ENCODE measurements at places on chromosomes 16 and 17. TPM values are rescaled to one million over a fixed set of nuclear protein-coding genes. Genes with fewer than 3 reads are reported as not detected.

DNA sequence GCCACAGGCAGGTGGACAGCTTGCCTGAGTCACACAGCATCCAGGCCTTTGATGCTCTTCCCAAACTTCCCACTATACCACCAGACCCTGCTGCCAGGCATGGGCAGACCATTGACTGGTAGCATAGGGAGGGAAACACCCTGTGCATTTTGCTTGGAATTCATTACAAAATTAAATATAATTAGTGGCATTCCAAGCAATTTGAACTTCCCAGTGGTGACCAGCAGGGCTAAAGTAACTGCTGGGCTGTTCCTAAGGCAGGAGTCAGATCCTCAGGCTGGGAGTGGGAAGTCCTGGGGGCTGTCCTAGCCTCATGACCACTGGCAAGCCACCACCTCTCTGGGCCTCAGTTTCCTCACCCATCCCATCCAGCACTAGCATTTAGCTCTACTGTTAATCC is 3.8 kb downstream of the PRR15L start:
- DNase-seq: no peak

The ABR gene
- 167 TPM for total RNA-seq

GRCh38 chr16:50038756-50039529 is 13.9 kb downstream of the CNEP1R1 start:
- no peak for DNase-seq

The CARD14 gene
- total RNA-seq: not detected

GRCh38 chr17:60421273-60422161 is 772 bp upstream of the CHCT1 start:
- DNase-seq: peak; percentile 82

The CLEC3A gene
- total RNA-seq: not detected

The EVPLL gene
- total RNA-seq: not detected

The GCGR gene
- not detected for total RNA-seq

The DNAAF8 gene
- 0.30 TPM for total RNA-seq

The CCDC144A gene
- 1.9 TPM for total RNA-seq

The TBX2 gene
- total RNA-seq: 9.1 TPM

- no peak for DNase-seq
Observed at GRCh38 chr17:35160354-35161201, 13.0 kb downstream of the UNC45B start.

- DNase-seq: no peak
Observed at GRCh38 chr17:47952171-47953021, 5.3 kb downstream of the PRR15L start.

The CD79B gene
- total RNA-seq: 5.7 TPM

GRCh38 chr17:75828076-75828400 is 16.2 kb downstream of the UNC13D start:
- no peak for DNase-seq

DNA sequence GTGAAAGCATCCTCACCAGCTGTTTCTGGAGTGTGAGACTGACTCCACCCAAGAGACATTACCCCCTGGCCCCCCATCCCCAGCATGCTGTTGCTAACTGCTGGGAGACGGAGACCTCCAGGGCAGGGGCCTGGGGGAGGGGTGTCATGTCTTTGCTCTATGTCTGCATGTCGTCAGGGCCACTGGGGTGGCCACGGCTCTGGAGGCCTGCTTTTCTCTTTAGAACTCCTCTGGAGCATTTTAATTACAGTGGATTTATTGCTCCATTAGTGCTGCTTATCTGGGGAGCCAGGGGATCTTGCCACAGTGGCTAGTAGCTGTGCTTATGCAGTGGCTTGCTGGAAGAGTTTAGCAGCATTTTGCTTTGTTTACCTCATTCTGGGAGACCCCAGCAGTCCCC is 32.3 kb downstream of the CLEC16A start:
- DNase-seq: no peak

The KRTAP3-2 gene
- not detected for total RNA-seq

DNA sequence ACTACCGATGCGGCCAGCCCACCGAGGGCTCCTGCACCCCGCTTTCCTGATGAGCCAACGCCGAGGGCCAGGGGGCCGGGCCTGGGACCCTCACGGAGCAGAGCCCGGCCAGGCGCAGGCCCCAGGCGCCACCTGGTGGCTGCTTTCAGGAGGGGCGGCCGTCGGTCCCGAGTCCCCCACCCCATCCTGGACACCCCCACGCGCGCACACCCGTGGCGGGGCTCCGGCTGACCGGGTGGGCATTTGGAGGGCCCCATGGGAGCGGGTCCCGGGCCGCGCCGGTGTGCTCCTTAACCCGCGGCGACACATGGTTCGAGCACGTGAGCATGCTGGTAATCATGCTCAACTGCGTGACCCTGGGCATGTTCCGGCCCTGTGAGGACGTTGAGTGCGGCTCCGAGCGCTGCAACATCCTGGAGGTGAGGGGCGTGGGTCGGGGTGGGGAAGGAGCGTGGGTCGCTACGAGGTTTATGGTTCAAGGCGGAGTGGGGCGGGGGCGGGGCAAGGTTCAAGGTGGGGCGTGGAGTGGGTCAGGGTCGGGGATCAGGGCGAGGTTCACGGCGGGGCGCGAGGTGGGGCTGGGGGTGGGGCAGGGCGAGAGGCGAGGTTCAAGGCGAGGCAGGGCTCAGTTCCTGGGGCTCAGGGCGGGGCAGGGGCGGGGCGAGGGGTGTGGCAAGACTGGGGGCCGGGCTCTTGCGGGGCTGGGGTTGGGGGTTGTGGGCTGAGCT is 30.2 kb downstream of the TPSG1 start:
- peak; percentile 44 for DNase-seq

The LGALS9C gene
- total RNA-seq: not detected

The PLXDC1 gene
- 15.8 TPM for total RNA-seq

- DNase-seq: peak; percentile 77
Observed at GRCh38 chr17:43020789-43021740, 1.1 kb downstream of the VAT1 start.

- no peak for DNase-seq
Observed at GRCh38 chr16:78220571-78220970, 121.1 kb downstream of the WWOX start.

DNA sequence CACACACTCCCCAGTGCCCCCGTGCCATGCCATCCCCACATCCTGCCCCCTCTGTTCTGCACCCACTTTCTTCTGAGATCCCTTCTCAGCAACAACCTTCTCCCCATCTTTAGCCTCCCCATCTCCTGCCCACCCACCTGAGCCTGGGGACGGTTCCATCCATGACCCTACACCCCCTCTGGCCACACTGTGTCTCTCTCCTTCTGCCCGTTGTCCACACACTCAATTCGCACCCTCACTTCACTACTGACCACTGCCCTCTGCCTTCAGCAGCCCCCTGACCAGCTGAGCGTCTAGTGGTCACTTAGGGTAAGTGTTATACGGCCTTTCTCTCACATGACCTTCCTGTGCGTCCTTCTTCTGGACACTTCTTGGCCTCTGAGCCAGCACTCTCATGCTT is 6.1 kb downstream of the ARHGAP27 start:
- no peak for DNase-seq

- no peak for DNase-seq
Observed at GRCh38 chr17:14318918-14319205, 18.0 kb downstream of the HS3ST3B1 start.

The SLC22A31 gene
- total RNA-seq: not detected

Data from left ventricle myocardium superior (tissue), 1 donor.